ENCODE measurements at places on chromosomes 2 and 18.

- DNase-seq, result no peak
Measured at GRCh38 chr2:170966648-170967396, 37.8 kb downstream of the GORASP2 start.

DNA sequence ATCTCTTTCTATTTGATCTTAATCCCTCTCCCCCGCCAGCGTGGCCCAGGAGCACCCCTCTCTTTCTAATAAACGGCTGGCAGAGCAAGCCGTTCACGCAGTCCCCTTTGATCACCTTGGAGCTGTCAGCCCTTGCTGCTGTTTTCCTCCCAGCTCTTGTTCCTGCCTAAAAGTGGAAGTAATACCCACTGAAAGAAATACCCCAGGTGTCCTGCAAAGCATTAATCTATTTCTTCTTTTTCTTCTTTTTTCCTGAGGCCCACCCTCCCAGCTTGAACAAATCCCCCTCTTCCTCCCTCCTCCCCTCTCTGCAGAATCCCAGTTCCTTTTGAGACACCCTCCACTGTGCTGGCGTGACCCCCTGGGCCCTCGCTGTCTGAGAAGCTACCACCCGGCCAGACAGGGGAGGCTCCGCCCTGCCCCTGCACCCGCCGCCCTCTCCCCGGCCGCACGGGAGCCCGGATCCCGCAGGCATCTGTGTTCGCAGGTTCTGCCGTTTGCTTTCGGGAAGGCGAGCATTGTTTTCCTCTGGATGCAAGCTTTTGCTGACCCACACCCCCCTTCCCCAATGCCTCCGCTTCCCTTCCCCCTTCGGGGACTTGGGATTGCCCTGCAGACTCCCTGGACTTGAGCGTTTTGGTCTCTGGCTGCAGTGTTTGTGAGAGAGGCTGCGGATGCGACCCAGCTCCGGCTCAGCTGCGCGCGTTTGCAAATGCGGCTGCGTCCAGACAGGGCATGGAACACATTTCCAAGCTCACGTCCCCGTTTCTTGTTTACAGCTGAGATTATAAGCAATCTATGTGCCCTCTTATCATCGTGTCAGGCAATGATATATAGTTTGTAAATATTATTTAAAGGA lies 631.5 kb downstream of the NYAP2 start:
- no peak for DNase-seq

- no peak for DNase-seq
Measured at GRCh38 chr18:63271881-63272299, 47.7 kb downstream of the BCL2 start.

GRCh38 chr2:185507719-185508118 lies 230.9 kb upstream of the FSIP2 start:
- DNase-seq, result no peak

DNA sequence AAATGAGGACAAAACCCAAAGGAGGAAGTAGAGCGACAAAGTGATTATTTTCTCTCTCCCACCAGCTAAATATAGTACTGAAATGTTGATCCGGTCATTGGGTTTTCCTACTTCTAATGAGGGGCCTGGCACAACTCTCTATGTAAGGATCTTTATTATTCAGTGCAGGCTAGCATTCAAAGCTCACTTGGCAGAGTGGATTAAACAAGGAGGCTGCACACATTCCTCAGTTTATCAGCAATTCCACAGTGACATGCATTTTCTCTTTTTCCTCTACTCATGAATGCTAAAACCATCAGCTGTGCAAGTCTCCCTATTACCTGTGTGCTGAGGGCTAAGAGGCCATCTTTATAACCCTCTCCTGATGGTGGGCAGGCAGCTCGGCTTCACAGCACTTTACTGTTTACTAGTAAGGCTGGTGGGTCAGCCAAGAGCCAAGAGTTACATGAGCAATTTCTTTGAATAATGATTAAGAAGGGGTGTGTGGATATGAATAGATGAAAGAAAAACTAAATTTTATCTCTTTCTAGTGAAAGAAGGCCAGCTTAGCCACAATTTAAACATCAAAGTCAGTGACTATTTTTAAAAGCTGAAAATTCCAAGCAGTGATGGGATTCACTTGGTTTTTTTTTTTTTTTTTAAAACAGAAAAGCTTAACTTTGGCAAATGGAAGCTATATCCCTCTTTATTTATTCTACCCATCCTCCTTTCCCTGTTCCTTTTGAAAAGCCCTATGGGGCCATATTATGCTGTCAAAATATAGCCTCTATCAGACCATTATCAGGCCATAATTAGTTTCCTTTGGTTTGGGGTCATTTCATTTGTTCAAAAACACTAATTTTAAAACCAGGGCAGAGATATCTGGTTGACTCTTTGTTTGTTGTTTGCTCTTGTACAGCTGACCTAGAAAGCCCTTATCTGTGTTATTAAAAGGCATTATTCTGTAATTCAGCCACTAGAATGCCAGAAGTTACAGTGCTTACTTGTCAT lies 111.0 kb downstream of the RBM43 start:
- no peak for DNase-seq

- DNase-seq, result no peak
Measured at GRCh38 chr2:152548996-152549395, 168.3 kb downstream of the PRPF40A start.

DNA sequence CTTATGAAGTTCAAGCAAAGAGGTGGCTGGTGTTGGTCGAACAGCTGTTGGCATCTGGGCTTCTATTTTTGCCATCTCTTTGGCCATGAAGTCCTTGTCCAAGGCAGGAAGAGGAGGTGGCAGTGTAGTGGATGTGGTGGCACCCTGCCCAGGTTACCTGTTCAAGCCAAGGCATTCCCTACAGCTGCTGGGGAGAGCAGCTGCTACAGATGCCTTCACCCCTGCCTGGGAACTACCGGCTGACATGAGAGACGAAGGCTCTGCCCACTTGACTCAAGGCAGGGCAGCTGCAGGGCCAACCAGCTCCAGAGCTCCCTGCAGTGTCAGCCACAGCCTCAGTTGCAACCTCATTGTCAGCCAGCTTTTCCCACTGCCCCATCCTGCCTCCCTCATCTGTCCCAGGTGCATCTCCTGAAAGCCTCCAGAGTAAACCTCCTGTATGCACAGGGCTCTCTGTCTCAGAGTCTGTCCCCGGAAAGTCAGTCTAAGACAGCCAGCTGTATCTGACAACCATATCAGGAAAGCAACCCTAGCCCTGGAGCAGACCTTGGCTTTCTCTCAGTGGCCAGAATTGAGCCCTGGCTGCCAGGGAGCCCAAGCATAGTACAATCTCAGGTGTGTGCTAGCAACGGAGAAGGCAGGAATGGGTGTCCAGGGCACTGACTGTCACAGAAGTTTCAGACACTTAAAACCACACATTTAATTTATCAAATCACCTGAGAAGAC lies 115.9 kb downstream of the RPIA start:
- no peak for DNase-seq

DNA sequence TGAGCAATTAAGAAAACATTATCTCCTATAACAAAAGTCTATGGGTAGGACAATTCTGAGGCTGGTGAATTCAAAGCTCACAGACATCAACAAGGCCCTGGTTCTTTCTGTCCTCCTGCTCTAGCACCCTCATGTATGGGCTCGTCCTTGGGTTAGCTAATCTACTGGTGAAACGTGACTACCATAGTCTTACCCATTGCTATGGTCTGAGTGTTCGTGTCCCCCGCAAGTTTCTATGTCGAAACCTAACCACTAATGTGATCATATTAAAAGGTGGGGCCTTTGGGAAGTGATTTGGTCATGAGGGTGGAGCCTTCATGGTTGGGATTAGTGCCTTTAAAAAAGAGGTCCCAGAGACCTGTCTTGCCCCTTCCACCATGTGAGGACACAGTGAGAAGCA lies 564.7 kb downstream of the TNS1 start:
- no peak for DNase-seq

- DNase-seq, result no peak
Measured at GRCh38 chr2:107804608-107805498, 21.8 kb upstream of the RGPD4 start.

GRCh38 chr2:66576561-66577320 lies 141.8 kb downstream of the MEIS1 start:
- DNase-seq, result no peak

Measured in stimulated activated CD4-positive, alpha-beta T cell treated with anti-CD3 and anti-CD28 coated beads, Interleukin-15, amount 100 ng/mL, for 1 hour (primary cell).